Activated naive CD4-positive, alpha-beta T cell treated with anti-CD3 and anti-CD28 coated beads, Interleukin-2, amount 10 ng/mL, durations not matched to agents 7 days and 5 days (primary cell): ENCODE measurements at places on chromosomes 6 and 20.
A peak's percentile ranks its signal among the peaks of the same experiment; 100 is the strongest.

DNA sequence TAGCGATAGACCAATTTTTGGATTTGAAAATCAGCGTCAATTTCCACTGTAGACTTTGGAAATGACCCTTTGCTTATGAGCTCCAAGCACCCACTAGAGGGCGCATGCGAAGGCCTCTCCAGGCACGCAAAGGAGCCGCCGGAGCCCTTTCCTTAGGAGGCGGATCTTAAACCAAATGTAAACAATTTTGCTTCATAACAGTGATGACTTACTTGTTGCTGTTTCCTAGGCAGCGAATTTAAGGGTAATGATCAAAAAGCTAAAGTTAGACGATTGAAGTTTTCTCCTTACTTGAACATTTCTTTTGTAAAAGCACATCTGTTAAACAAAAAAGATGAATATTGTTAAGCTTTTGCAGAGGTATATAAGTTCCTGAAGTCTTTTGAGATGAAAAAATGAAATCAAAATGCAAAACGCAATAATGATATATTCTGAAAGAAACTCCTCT lies 29.2 kb upstream of the EXOC2 start:
- DNase-seq = peak; percentile 84

DNA sequence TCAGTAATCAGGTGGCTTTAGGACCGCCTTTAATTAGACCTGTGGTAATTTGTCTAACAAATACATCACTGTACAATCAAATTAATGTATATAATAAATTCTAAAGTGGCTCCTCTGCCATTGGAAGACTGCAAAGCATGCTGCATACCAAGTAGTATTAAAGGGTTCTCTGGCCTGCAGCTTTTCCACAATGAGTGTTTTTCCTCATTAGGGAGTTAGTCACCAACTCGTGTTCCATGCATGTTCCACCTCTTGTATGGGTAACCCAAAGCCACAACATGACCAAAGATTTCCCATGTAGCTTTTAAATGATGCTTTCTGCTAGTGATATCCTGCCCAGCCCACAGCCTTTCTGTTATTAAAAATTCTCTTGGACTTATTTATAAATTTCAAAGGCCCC lies 218.7 kb downstream of the FUT9 start:
- DNase-seq = no peak

- DNase-seq = no peak
These were observed 34.2 kb upstream of the RPN2 start for GRCh38 chr20:37144856-37145404.

DNA sequence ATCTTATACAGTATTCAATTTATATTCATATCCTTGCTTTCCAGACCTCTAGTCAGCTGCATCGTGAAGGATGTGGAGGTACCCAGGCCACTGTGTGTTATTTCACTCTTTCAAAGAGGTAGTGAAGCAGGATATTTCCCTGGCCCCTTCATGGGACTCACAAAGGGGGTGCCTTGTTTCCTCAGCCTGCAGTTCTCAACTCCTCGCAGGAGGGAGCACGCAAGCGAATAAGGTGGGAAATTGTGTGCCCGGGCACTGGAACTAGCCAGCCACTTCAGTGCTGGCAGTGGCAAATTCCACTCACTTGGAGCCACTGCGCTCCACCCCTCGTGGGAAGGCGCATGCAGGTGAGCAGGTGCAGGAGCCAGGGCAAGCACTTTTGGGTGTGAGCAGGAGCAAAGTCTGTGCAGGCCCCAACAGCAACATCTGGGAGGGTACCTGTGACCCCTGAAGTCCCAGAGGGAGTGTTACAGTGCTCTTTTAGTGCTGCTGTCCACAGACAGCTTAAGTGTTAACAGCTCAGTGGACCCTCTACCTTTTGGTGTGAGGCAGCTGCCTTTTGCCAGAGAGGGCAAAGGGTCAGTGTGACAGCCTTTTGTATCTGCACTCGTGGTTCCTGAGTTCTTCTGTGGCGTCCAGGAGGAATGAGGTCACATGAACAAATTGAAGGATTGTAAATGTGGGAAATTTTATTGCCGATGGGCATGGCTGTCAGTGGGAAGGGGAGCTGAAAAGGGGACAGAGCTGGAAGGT lies 49.4 kb upstream of the FAM135A start:
- no peak for DNase-seq

DNA sequence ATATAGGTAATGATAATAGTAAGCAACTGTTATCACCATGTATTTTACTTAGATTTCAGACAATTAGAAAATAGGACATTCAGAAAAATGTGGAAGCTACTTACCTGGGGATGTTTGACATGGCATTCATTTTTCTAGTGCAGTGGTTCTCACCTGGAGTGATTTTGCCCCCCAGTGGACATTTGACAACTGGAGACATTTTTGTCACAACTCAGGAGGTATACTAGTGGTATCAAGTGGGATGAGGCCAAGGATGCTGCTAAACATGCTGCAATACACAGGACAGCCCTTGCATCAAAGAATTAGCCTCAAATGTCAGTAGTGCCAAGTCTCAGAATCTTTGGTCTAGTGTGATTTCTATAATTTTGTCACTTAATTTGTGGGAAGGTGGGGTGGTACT lies 36.1 kb downstream of the NUS1 start:
- peak; percentile 24 for DNase-seq

DNA sequence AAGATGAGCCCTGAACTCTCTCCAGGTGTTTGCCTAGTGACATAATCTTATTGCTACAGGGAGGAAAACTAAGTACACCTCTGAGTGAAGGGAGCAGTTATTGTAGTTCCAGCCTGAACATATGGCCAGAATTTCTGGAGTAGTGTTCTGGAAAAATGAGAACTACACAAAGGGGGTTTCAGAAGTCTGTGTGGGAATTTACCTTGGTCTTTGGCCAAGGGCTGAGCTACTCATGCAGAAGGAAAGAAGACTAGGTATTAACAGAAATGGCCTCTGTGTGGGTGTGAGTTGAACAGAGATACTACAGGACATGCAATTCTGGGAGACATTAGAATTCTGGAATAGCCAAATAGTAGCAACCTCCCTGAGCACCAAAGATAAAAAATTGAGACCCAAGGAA lies 1009.7 kb upstream of the GJE1 start:
- no peak for DNase-seq

- no peak for DNase-seq
These were observed 6.7 kb downstream of the BPIFB4 start for GRCh38 chr20:33086052-33086722.

GRCh38 chr6:160042014-160042773 lies 73.3 kb downstream of the IGF2R start:
- no peak for DNase-seq

- DNase-seq = no peak
These were observed 34.9 kb downstream of the PIGU start for GRCh38 chr20:34642009-34642408.

- DNase-seq = no peak
These were observed 39.7 kb downstream of the NTSR1 start for GRCh38 chr20:62748311-62748710.

DNA sequence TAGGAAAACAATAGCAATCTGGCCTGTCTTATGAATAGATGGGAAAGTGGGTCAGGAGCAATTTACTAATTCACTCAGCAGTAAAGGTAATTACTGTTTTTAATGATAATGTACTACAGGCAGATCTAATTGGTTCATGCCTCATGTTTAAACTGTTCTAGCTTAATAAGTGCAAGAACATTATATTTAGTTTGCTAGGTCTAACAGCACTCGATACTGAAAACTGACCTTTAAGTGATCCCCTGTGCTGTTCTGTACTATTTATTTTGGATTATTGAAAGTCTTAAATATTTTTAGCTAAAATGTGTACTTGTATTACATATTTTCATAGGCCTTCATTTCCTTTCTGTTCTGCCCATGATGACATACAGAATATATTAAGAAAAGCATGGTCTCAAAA lies 998.0 kb upstream of the GJE1 start:
- DNase-seq = no peak

DNA sequence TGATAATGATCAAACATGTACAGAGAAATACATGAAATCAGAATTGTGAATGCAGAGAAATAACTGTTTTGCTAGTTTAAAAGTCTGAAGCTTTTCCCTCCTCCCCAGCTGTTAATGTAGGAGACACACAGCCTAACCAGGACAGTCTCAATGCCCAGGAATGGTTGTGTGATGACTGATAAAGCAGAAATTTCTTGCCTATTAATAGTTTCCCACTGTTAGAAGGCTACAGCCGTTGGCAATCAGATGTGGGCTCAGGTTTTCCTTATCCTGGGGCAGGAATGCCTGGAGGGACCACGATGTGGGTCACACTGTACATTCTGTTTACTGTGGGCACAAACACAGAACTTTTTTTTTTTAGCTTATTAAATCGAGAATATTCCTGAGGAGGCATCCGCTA lies 1.9 kb downstream of the PPP1R3D start:
- DNase-seq = no peak

DNA sequence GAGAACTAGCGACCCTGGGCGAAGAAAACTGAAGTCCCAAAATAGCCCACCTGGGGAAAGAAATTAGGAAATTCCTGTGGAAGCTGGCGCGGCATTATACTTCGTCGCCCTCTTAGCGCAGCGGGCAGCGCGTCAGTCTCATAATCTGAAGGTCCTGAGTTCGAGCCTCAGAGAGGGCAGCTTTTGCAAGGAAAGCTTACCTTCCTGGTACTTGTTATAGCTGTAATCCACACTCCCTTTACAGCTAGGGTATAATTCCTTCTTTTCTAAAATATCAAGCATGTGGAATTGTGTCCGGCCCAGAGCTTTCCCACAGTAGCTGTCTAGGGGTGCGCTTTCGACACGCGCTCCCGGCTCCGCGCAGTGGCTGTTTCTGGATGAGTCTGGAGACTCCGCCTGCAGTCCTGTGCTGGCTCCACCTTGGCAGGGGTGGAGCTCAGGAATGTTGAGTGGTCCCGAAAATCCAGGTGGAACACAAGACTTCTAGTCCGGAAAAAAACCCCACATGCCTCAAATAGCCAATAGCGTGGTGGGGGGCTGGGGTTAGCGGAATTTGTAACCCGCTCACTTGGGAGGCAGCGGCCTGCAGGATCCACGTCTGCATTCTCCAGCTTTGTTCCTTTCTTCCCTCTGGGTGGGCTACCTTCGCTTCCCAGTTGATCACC lies 83.7 kb upstream of the ZNF322 start:
- no peak for DNase-seq

GRCh38 chr6:168046696-168047095 lies 32.3 kb downstream of the FRMD1 start:
- no peak for DNase-seq

DNA sequence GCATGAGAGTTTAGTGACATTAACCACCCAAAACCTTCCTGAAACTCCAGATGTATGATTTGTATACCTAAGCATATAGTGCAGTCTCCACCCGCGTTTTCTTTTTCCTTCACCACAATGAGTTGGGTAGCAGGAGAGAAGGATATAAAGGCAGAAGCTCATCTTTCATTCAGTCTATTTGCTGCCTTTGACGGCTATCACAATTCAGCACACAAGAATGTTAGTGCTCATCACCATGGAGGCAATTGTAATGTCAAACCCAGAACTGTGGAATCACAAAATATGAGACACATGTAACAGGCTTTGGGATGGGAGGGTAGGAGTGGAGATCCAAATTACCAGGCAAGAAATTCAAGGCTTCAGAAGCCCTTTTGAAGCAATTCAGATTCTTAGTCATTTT lies 17.6 kb downstream of the ZHX3 start:
- DNase-seq = no peak

- no peak for DNase-seq
These were observed 1334.5 kb upstream of the ADGRB3 start for GRCh38 chr6:67300430-67301040.

DNA sequence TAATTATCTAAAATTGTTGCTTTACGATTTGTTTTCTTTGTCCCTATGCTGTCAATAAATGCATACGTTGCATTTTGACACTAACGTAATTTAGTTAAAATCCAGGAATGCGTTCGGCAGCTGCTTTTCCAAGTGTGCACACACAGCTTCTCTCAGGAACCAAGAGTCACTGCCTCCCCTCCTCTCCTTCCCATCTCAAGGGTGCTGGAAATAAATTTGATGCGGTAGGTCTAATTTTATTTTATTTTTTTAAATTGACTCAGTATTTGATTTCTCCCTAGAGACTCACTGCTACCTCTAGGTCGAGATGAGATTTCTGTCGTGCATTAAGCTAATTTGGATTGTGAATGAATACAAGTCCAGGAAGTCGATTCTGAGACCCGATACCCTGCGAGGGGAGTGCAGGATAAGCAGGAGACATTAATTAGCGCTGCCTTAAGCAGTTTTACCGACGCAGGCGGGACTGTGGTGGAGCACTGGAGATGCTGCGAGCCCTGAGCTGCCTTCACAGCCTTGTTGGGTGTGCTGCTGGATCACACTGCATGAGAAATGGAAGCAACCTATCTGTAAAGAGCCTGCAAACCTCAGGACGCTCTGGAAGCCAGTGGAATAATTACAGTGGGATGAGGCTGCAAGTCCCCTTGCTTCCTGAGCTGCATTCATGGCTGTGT lies 381.2 kb downstream of the C6orf118 start:
- DNase-seq = no peak

- DNase-seq = no peak
These were observed 26.5 kb downstream of the GTF2H5 start for GRCh38 chr6:158194487-158195280.

GRCh38 chr20:59481067-59481466 lies 123.3 kb upstream of the PHACTR3 start:
- no peak for DNase-seq

- DNase-seq = no peak
These were observed 31.5 kb upstream of the ADTRP start for GRCh38 chr6:11810039-11810541.

DNA sequence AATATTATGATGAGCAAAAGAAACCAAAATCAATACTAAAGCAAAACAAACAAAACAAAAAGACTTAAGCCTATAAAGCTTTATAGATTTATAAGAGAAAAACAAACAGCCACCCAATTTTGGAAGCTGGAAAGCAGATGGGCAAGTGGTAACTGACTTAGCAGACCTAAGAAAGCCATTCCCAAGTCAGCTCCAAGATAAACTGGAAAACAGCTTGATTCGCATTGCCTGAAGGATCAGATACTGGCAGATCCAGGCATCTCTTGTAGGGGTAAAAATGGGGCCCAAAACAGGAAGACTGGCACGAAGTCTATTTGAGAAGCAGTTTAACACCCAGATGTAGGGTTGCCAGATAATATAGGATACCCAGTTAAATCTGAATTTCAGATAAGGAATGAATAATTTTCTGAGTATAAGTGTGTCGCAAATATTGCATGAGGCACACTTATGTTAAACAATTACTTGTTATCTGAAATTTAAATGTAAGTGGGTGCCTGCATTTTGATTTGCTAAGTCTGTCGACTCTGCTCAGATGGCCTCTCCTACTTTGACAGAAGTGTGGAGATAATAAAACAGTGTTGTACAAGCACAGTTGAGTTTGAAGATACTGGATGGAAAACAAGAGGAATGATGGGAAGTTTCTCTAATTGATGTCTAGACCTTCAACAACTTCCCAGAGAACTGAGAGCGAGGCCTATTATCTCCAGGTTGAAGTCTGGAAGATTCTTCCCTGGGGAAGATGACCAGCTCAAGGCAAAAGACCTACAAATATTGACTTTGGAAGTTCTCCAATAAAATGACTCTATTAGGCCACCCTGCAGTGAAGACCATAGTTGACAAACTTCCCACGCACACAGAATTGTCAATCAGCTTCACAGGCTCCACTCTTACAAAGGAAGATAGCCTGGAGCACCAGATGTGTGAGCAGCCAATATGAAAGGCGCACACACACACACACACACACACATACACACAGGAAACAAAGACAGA lies 113.4 kb downstream of the FAM50B start:
- DNase-seq = no peak

GRCh38 chr6:120646101-120646500 lies 688.2 kb downstream of the TBC1D32 start:
- no peak for DNase-seq
